ENCODE measurements at places on chromosomes 2 and 18. TPM values are rescaled to one million over a fixed set of nuclear protein-coding genes. Genes with fewer than 3 reads are reported as not detected.

Gene OR6B2
- total RNA-seq, result not detected

Gene MOGAT1
- 10.2 TPM for total RNA-seq

Gene CRYGC
- total RNA-seq, result not detected

Gene TNFRSF11A
- total RNA-seq, result 1.1 TPM

Gene ACADL
- 26.8 TPM for total RNA-seq

Gene HS1BP3
- 20.1 TPM for total RNA-seq

Gene TBR1
- total RNA-seq, result not detected

Gene CCDC121
- 1.2 TPM for total RNA-seq

Gene AOX1
- total RNA-seq, result 1,212 TPM

Gene SULT1C4
- total RNA-seq, result 1.7 TPM

Gene INO80B
- total RNA-seq, result 16.5 TPM

Gene ERICH2
- 1.5 TPM for total RNA-seq

Gene ABCG8
- 121 TPM for total RNA-seq

Gene EFHD1
- 27.3 TPM for total RNA-seq

Gene TSGA10
- total RNA-seq, result 4.3 TPM

Gene EN1
- not detected for total RNA-seq

Gene GYPC
- 4.3 TPM for total RNA-seq

Gene C2orf72
- total RNA-seq, result 125 TPM

Gene MLPH
- total RNA-seq, result 55.0 TPM

Gene SERPINB10
- not detected for total RNA-seq

Gene COPS7B
- 12.7 TPM for total RNA-seq

Gene TLX2
- total RNA-seq, result 0.08 TPM

Gene CCT4
- total RNA-seq, result 38.3 TPM

Gene SSB
- 21.4 TPM for total RNA-seq

Gene THSD7B
- 0.10 TPM for total RNA-seq

Gene TMEM178A
- 0.81 TPM for total RNA-seq

Gene SP140L
- total RNA-seq, result 6.1 TPM

Gene SEPTIN10
- 36.3 TPM for total RNA-seq

Gene PDE6D
- 7.5 TPM for total RNA-seq

Gene HAAO
- 188 TPM for total RNA-seq

Gene ARMC9
- total RNA-seq, result 1.9 TPM

Gene CTNNA2
- total RNA-seq, result not detected

Gene DOK6
- total RNA-seq, result 2.4 TPM

Gene SCN3A
- total RNA-seq, result not detected

Gene RAX
- not detected for total RNA-seq

Gene VWA3B
- total RNA-seq, result 0.18 TPM

Gene ZNF521
- total RNA-seq, result 1.6 TPM

Gene SLC35G4
- not detected for total RNA-seq

Gene KCNE4
- total RNA-seq, result 1.2 TPM

Gene TNS1
- total RNA-seq, result 102 TPM

Gene CHRND
- total RNA-seq, result not detected

Gene ST8SIA5
- 0.23 TPM for total RNA-seq

Gene TDRD15
- 0.93 TPM for total RNA-seq

Gene CFLAR
- 73.7 TPM for total RNA-seq

Gene LOXL3
- total RNA-seq, result 0.86 TPM

Gene MBP
- total RNA-seq, result 24.1 TPM

Gene DYSF
- 30.0 TPM for total RNA-seq

Gene SCN2A
- total RNA-seq, result 0.05 TPM

Gene RIF1
- 12.1 TPM for total RNA-seq

Gene GPR45
- total RNA-seq, result not detected
